Spinal cord (tissue), 10 donors: ENCODE measurements at places on chromosomes 7 and 10.

- DNase-seq = no peak
These were observed 45.1 kb downstream of the DPY19L1 start for GRCh38 chr7:34991938-34992840.

DNA sequence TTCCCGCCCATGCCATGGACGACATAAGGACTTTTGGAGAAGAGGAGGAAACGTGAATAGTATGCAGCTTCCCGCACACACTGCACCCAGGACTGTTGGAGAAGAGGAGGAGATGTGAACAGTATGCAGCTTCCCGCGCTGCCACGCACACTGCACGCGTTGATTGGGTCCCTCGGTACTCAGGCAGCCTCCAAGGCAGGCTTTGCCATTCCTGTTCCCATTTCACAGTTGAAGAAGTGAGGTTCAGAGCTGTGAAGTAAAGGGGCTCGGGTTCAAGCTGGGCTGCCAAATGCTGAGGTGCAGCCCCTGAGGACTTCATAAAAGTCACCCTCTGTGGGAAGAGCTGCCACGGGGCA lies 147.9 kb upstream of the FAM20C start:
- DNase-seq = no peak

DNA sequence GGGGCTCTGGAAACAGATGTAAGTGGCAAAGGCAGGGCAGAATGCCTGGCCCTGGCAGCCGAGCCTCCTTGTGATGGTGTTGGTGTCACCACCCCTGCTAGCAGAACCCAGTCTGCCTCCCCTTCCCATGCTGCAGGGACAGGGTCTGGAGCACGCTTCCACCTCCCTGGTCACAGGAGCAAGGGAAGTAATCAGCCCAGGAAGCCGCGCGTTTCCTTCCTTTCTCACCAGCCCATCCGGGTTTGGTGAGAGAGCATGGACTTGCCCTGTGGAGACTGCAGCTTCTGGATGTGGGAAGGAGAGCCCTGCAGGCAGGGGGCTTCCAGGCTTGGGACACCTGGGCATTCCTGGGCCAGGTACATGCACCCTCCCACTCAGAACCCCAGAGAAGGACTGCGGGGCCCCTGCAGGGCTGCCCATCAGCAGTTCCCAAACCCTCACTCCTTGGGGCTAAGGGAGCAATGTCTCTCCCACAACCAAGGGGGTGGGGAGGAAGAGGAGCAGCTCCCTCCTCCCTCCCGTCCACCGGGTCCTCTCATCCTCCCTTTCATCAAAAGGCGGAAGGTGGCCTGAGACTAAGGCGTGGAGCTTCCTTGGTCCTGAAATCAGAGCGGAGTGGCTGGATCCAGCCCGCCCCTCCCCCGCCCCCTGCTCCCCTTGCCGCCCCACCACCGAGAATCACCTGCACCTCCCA lies 1.8 kb downstream of the MMRN2 start:
- DNase-seq = no peak

- no peak for DNase-seq
These were observed 7.9 kb downstream of the CALML3 start for GRCh38 chr10:5532618-5533097.

DNA sequence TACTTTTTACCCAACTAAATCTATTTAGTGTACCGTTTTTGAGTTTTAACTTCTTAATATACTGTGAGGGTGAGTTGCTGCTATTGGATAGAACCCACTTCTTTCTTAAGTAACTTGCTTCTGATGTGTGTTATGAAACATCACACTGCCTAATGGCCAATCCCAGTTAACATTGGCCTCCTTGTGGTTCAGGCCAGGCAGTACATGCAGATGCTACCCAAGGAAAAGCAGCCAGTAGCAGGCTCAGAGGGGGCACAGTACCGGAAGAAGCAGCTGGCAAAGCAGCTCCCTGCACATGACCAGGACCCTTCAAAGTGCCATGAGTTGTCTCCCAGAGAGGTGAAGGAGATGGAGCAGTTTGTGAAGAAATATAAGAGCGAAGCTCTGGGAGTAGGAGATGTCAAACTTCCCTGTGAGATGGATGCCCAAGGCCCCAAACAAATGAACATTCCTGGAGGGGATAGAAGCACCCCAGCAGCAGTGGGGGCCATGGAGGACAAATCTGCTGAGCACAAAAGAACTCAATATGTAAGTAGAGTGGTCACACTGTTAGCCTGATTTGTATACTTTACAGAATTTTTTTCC lies 39.7 kb downstream of the TES start:
- no peak for DNase-seq

DNA sequence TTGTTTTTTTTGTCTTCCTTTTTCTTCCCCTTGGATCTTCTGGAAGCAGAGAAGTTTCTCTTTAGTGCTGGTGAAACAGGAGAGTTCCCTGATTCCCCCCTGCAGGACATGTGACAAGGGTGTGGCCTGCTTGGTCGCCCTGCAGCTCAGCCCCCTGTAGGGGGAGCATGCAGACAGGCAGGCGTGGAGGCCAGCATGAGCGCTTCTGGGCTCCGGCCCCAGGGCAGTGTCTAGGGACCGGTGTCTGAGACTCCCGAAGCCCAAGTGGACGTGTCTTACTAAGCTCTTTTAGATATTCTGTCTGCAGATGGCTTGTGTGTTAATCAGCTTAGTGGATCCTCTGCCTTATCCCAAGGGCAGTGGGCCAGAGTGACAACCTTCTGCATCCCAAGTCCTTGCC lies 26.1 kb downstream of the PRSS58 start:
- no peak for DNase-seq

DNA sequence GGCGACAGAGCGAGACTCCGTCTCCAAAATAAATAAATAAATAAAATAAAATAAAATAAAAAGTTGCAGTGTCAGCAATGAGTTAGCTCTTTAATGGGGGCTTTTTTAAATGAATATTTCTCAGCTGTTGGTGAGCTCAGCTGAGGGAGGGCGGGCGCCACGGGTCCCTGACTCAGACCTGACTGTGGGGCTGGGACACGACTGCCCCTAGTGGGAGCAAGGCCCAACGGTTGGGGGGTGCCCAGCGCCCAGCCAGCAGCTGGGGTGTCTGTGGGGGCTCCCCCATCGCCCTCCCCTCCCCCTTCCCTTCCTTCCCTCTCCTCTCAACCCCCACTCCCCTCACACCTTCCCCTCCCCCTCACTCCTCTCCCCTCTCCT lies 46.6 kb downstream of the PWWP2B start:
- no peak for DNase-seq

DNA sequence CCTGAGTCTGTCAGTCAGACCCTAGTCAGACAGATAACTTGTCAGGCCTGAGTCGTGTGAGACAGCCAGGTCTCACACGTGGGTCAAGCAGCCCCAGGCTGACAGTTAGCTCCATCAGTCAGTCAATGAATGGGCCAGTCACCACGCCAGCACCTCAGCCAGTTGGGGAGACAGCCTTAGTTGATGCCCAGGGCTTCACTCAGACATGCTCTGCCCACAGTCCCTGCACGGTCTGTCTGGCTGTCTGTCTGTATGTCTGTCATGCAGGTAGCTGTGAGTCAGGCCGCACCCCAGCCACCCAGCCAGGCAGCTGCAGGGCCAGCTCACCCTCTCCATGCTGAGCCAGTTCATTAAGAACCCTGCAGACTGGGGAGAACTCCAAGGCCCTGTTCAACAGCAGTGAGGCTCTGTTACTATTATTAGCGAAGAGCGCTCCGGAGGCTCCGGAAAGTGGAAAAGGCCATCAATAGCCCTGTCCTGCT lies 141.1 kb upstream of the PCBD1 start:
- DNase-seq = no peak

GRCh38 chr7:112150823-112151641 lies 55.2 kb downstream of the DOCK4 start:
- DNase-seq = no peak

DNA sequence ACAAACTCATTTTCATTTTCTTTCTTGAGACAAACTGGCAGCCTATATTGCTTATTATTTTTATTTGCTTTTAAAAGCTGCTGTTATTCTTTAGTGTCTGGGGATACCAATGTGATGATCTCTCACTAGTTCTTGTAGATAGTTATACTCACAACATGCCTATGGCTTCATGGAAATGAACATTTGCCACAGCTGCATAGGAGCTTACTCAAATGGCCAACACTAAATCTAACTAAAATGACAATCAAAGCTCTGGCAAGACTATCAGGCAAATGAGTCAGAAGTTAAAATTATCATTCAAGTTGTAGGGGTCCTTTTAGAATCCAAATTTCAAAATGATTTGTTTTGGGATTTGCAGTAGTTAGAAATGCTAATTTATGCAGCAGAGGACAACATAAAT lies 225.9 kb downstream of the ANK3 start:
- DNase-seq = no peak

GRCh38 chr7:120273476-120273975 lies 551 bp downstream of the KCND2 start:
- peak; percentile 69 for DNase-seq

DNA sequence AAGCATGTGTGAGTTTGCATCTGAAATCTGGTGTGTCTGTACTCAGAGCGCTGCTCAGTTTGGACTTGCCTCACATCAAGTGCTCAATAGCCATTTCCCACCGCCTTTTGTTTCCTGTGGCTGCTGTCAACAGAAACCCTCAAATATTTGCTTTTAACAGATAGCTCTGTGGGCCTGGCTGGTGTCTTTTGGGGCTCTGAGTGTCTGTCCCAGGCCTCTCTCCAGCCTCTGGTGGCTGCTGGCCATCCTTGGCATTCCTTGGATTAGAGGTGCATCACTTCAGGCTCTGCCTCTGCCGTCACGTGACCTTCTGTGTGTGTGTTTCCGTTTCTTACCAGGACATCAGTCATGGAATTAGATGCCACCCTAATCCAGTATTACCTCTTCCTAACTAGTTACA lies 9.3 kb downstream of the YKT6 start:
- no peak for DNase-seq

GRCh38 chr10:131446171-131446570 lies 134.7 kb upstream of the TCERG1L start:
- peak; percentile 89 for DNase-seq

GRCh38 chr7:128459394-128459878 lies 3.8 kb downstream of the HILPDA start:
- DNase-seq = no peak

GRCh38 chr7:69635555-69636185 lies 37.4 kb downstream of the AUTS2 start:
- peak; percentile 62 for DNase-seq

- DNase-seq = no peak
These were observed at the start of gene GIGYF1 for GRCh38 chr7:100694098-100694745. TSS of gene GIGYF1 (minus strand) at chr7:100694250. CDS start at chr7:100688238, 6,012 bp downstream.

DNA sequence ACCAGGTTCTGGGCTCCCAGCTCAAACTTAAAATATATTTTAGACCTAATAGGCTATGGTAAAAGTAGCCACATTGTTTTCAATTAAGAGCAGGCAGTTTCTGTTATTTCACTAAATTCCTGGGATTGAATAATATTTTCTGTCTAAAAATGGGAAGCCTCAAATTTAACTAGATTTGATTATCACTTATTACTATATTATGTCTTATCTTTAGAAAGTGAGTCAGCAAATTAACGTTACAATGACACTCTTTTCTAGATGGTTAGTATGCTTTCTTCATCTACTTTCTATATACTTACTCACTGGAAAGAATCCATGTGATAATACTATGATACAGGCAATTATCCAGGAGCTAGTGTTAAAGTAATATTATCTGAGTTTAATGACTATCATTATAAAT lies 27.5 kb downstream of the KIF5B start:
- DNase-seq = no peak

DNA sequence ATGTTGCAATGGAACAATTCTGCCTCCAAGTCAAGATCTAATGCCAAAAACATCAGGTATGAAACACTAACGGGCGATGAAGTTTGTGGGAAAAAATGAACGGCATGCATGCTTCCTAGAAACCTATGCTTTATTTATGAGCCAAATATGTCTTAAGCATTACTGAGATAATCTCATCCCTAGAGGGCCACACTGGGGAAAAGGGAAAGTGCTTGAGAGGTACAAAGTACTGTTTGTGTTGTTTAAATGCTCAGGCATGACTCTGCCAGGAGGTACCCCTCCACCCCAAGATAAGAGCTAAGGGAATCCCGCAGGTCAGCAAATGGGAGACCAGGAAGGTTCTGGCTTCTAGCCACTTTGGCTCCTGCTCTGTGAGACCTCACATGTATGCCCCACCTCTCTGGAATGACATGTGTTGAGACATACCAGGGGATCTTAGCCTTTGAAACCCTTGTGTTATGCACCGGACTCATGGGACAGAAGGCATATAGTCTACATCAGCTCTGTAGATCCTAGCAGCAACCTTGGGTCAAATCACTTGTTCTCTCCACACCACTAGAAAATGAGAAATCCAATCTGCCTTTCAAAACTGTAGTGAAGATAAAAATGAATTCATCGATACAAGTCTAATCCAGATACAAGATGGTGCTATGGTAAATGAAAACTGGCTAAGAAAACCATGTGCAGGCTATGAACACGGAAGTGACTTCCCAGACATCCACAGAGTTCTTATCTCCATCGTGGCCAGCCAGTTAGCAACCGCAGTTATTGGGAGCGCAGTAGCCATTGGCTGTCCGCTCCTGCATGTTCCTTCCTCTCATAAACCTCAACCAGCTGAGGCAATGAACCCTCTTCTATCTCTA lies 61.0 kb downstream of the CREB3L2 start:
- DNase-seq = no peak

DNA sequence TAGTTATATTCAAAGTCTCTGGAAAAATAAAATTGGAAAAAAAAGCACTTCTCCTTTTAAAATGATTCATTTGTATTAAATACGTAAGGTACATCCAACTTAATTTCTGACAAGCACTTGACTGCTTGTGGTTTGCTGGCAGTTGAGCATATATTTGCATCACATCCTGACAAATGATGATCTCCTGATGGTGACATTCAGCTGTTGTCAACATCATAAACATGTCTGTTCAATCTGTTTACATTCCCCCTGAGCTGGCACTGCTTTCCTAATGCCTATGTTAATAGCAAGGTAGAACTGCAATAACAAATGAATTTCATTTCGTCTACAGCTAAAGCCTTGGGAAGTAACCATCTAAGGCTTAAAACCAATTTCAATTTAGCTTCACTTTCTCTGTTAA lies 24.4 kb downstream of the TSPAN12 start:
- no peak for DNase-seq

GRCh38 chr10:49596836-49597235 lies 13.3 kb upstream of the SLC18A3 start:
- no peak for DNase-seq

- DNase-seq = no peak
These were observed 92.6 kb upstream of the HECTD2 start for GRCh38 chr10:91317541-91317940.

DNA sequence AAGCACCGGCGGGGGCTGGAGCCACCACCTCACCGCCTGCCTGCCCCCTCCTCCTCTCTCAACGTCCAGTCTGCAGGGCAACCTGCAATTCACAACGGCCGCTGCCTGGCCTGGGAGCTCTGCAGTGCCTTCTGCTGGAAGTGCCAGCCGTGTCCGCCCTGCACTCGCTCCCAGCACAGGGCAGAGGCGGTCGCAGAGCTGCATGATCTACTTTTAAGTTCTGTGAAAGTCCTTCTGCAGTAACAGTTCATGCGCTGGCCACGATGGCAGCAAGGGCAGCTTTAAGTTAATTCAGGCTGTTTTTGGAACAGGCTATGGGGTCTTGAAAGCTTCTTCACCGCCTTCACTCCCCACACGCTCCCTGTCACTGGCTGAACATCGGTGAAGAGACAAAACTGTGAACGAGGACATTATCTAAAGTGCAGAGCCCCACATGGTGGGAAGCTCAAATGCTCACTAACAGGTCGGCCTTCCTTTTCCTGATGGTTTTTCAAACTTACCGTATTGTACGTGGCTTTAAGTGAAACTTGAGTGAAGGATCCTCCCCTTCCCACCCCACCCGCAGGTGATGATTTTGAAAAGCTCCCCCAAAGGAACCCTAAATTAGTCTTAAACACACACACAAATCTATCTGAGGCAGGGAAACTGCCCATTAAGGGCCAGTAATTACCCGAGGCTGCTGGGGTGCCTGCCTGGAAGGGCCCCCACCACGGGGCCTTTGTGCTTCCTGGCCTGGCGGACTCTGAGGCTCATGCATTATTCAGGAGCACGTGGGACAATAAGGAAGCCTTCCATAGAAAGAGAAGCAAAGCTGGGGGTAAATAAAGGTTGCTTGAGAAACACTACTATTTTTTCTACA lies 504.3 kb downstream of the DNAJB6 start:
- no peak for DNase-seq
